ENCODE measurements at places on chromosomes 4 and X.

- DNase-seq, result no peak
These were observed 93.9 kb downstream of the PHKA2 start for GRCh38 chrX:18890049-18890381.

DNA sequence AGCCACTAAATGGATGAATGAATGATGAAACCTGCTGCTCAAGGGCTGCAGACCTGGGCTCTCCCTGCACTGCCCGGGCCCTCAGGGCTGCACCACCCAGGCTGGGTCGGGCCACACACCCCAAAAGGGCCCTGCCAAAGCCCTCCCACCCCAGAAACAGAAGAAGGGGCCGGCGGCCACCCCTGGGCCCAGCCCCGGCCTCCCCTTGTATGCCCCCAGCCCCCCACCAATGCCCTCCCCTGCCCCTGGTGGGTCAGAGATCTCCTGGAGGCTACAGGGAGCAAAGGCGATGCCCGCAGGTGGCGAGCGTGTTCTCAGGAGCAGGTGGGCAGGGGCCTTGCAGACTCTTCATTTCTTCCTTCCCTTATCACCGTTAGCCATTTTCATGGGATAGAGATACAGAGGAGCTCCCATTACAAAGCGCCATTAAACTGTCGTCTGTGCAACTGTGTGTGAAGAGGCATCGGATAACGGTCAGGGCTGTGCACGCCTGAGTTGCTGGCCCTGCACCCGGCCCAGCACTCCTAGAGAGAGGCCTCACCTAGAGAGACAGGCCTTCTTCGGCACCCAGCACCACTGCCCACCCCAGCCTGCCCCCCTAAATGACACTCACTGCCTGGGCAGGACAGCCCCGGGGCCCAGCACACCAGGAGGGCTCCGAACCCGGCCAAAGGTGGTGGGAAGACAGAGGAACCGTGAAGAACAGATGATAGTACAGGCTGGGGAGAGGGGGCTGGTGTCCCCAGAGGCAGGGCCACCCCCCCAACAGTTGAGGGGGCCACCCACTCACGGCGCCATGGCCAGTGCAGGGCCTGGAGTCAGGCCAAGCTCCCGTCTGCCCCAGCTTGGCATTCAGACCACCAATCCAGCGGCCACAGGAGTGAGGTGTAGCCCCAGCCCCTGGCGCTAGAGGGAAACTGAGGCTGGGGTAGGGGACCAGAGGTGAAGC, 133.7 kb downstream of the FAM53A start:
- DNase-seq, result no peak

GRCh38 chr4:136784326-136784725, 748.0 kb downstream of the PCDH18 start:
- no peak for DNase-seq

- DNase-seq, result peak; percentile 12
These were observed 12.8 kb downstream of the AIMP1 start for GRCh38 chr4:106329041-106329618.

- DNase-seq, result no peak
These were observed 11.2 kb upstream of the CCNG2 start for GRCh38 chr4:77145842-77146185.

DNA sequence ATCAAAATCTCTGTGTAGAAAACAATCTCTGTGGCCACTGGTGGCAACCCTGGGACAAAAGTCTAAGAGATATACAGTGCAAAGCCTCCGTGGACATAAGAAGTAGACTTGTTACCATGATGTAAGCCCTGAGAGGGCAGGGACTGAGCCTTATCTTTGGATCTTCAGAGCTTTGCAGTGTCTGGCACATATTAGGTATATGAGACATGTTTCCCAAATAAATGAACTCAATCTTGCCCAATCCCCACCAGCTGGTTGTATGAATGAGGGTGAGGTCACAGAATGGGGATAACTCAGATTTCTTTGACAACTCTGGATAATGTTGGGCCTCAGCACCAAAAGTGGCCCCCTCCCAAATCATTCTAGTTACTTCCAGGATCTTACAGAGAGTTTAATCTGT, 511.4 kb upstream of the DIPK2B start:
- no peak for DNase-seq

GRCh38 chr4:69876071-69876470, 16.1 kb upstream of the SULT1E1 start:
- DNase-seq, result no peak

DNA sequence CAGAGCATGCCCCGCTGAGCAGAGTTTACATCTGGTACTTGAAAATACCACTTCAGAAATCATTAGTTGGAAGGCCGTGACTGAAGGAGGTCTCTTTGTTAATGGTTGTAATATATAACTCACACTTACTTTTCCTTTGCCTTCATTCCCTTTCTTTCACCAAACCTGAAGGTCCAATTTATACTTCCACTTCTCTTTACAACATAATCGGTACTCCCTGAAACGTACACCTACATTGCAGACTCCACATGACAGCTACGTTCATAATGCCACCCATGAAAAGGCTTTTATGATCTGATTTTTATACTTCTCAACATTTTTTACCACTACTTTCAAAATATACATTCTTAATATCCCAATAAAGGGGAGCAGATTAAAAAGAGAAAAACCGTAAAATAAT, 298.7 kb downstream of the C4orf33 start:
- peak; percentile 61 for DNase-seq

GRCh38 chr4:97828646-97829045, 314.6 kb downstream of the STPG2 start:
- DNase-seq, result no peak

DNA sequence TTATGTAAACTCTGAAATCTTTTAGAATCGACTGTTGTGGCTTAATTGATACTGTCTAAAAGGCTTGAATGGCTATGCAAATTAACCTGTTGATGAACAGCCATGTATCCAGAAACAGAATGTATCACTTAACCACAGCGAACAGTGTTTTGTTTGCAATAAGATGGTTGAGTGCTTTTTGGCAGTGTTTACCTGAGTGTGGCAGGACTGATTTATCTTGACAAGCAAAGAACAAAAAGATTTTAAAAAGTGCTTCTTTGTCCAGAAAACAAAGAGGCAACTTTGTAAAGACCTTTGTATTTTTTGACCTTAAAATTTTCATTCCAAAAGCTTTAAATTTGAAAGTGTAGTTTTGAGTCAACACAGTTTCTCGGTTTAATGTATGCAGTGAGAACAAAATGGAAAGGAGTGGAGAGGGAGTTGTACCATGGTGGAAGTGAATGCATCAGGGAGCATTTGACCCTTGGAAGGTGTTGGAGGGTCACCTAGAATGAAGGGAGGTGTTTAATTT, 18.0 kb downstream of the ARHGAP10 start:
- DNase-seq, result no peak

DNA sequence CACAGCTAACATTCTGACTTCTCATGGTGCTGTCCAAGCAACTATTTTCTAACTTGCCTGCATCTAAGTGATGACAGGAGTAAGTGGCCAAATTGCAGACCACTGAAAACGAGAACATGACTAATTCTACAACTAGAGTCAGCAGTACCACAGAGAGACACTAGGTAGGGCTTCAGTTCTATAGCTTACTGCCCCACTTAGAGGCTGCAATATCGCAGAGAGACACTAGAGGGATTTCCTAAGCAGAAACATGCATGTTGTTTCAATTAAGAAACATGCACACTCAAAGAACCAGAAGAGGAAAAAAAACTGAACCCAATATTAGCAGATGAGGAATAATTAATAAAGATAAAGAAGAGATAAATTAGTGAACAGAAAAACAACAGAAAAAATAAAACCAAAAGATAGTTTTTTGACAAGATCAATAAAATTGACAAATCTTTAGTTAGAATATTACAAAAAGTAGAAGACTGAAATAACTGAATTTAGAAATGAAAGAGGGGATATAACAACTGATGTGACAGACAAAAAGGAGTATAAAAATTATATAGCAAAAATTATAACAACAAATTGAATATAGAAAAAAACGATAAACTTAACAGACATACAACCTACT, 100.8 kb downstream of the SPIN4 start:
- DNase-seq, result no peak

DNA sequence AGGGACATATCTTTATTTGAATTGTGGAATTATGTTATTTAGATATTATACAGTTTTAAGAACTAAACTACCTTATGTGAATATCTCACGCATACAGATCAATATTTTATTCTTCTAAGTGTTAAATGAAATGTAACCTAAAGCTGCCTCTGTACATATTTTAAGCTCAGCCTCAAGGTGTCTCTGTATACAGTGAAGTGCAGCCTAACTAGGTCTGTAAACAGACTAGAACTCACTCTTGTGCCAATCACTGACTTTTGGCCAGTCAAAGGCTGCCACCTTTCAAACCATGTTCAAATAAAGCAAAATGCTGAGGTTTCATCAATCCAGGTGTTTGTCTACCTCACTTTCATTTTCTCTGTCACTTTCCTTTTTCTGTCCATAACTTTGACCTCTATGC, 1074.5 kb upstream of the PRKX start:
- DNase-seq, result no peak

- DNase-seq, result peak; percentile 86
These were observed 22.6 kb upstream of the RBBP7 start for GRCh38 chrX:16892504-16893362.

DNA sequence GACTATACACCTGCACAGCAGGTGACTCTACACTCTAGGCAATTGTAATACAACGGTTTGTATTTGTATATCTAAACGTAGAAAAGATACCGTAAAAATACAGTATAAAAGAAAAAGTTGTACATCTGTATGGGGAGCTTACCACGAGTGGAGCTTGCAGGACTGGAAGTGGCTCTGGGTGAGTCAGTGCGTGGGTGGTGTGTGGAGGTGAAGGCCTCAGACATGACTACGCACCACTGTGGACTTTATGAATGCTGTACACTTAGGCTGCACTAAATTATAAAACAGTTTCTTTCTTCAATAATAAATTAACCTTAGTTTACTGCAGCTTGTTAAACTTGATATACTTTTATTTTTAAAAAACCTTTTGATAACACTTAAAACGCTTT, 85.0 kb upstream of the FAT1 start:
- DNase-seq, result no peak

DNA sequence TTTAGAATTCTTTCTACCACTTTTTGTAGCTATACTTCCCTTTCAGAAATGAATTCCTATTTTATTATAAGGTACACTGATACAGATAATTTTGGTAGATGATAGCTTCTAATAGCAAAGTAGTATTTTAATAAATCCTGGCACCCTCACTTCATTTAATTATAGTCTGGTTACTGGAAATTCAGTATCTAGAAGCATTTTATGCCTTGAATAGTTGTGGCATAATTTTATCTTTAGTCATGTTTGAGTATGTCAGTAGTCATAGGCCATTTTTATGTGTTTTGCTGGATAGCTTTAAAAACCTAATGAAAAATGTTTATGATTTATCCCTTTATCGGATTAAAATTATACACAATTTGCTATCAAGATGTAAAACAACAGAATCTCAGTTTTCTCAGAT, 92.3 kb downstream of the DIAPH2 start:
- no peak for DNase-seq

DNA sequence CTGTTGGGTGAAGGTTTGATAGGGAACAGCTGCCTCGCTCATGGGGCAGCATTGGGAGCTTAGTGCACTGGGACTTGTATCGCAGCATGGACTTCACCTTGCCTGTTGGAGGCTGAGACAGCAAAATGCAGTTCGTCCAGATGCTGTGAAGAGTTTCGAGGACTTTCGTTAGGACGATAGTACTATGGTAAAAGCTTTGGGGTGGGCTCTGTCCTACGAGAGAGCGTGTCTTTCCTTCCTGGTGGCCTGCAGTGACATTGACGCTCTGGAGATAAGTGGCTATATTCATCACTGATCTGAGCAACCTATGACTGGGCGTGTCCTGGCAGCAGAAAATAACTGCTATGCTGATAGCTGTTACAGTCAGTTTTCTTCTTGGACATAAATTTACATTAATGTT, 44.8 kb downstream of the ARHGAP10 start:
- DNase-seq, result no peak

- no peak for DNase-seq
These were observed 22.7 kb downstream of the POU4F2 start for GRCh38 chr4:146661367-146661766.

GRCh38 chr4:184697956-184698355, 35.9 kb downstream of the CENPU start:
- no peak for DNase-seq

GRCh38 chrX:18389966-18390365, 35.4 kb upstream of the CDKL5 start:
- DNase-seq, result peak; percentile 4

GRCh38 chr4:75736862-75737261, 12.5 kb downstream of the USO1 start:
- no peak for DNase-seq

DNA sequence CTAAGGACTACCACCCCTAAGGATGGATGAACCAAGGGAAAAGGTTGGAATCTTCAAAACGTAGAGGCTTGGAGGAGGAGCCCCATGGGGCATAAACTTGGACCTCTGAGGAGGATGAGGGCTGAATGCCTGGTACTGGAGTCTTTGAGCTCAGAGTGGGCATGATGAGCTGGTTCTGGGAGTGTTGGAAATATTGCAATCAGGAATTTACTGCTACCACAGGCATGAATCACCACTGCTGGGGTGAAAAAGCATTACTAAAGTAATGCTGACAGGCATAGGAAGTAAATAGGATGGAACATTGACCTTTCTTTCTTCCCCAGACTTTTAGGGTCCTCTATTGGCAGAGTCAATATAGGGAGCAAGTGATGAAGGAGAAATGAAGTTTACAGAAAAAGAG, 105.8 kb upstream of the RPS6KA3 start:
- DNase-seq, result no peak

DNA sequence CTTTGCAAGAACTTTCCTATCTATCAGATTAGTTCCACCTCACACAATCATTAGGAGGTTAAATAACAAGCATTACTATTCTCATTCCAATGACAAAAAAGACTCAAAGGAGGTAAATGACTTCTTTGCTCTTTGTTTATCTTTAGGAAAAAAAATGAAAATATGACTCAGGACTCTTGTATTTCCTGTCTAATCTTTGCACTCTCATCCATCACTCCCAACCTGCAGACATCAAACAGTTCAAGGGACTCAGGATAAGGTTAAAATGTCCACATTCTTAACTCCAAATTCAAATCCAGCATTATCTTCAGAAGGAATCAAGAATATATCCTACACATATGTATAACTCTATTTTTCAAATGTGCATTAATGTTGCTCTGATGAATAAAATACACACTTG, 139.6 kb downstream of the UNC5C start:
- no peak for DNase-seq

DNA sequence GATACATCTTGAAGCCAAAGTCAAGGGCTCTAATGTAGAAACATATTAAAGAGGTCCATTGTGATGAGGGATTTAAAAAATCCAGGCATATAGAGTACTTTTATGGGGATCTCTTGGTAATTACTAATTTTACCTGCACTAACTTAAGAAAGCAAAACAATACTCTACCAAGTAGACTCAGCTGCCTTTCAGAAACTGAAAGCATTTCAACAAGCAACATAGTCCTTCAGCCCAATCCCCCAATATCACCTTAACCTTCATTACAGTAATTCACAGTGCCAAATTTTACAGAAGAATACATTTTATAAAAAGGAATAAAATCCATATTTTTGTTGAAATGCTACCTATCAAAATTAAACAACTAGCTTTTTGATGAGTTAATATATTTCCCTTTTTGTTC, 422.9 kb downstream of the DTHD1 start:
- DNase-seq, result no peak
